Stromal cell of bone marrow (primary cell): ENCODE measurements at places on chromosomes 2 and 18.
A peak's percentile ranks its signal among the peaks of the same experiment; 100 is the strongest.

GRCh38 chr2:1651121-1652033, 92.9 kb downstream of the PXDN start:
- DNase-seq = no peak

- no peak for DNase-seq
Measured at GRCh38 chr2:241738040-241738686, 3.7 kb downstream of the D2HGDH start.

DNA sequence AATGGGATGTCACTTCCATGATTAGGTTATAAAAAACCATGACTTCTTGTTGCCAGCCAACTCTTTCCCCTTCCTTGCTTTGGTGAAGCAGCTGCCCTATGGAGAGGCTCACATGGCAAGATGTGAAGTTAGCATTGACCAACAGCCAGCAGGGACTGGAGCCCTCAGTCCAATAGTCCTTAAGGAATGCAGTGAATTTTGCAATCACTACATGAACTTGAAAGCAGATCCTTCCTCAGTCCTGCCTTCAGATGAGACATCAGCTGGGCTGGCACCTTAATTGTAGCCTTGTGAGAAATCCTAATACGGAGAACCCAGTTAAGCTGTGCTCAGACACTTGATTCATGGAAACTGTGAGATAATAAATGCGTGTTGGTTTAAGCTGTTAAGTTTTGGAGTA, 61.8 kb downstream of the ATP8B1 start:
- DNase-seq = no peak

GRCh38 chr2:68222287-68222686, 30.0 kb downstream of the PPP3R1 start:
- DNase-seq = no peak

DNA sequence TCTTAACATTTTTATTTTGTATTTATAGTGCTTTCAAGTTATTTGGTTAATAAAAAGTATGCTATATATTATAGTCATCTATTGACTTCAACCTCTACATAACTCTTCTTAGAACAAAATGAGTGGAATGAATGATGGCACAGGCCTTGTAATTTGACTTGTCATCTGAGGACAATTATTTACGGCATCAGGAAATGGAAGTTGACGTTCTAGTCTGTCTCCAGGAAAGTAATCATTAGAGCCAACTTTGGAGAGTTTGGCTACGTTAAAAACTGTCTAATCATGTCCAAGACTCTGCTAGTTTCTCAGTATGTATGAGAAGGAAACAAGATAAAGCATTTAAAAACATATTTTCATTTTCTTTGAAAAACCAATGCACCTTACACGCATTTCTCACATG, 353.6 kb downstream of the ARHGAP15 start:
- no peak for DNase-seq

GRCh38 chr18:31657823-31658669, 26.3 kb downstream of the B4GALT6 start:
- no peak for DNase-seq

GRCh38 chr2:231634412-231634811, 41.7 kb downstream of the TEX44 start:
- DNase-seq = no peak

DNA sequence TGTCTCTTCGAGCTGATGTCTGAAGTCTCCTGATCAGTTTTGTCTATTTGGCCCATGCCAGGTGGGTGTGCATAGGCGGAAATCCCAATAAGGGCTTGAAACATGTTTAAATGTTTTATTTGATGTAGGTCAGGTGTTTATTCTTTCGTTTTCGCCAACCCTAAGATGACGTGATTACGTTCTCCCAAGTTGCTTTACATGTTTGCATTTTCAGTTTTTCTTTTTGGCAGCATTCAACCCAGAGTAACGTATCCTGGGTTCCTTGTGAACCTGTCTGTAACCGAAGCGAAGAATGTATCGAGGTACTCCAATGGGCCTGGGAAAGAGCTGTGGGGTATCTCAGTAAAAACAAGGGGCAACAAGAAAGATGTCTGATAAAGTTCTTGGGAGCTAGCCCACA, 3.1 kb downstream of the ALPK2 start:
- DNase-seq = no peak

GRCh38 chr2:202426751-202427150, 50.6 kb downstream of the BMPR2 start:
- no peak for DNase-seq

- no peak for DNase-seq
Measured at GRCh38 chr18:38972571-38972970, 1407.0 kb upstream of the CELF4 start.

- no peak for DNase-seq
Measured at GRCh38 chr18:41618147-41618546, 336.9 kb upstream of the PIK3C3 start.

DNA sequence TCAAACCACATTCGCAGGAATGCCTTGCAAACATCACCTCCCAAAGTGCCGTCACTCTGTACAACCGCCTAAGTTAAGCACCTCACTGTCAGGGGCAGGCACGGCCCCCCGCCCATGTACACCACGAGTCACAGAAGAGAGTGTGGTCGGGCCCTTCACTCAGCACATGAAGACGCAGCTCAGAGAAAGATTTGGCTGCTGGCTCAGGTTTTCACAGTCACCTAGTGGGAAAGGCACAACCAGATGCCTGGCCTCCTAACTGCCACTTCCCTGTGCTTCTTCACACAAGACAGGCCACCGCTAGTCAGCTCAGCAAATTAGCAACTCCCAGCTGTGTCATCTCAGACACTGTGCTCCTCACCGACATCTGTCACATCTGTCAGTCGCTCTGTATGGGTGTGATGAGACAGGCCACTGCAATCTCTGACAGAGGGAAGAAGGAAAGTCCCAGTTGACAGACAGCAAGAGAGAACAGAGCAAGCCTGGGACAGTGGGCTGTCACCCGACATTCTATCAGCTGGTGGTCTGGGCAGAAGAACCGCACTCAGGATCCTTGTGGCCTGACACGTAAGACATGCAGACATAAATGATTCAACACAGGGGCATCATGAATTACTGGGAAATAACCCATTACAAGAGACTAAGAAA, 60.8 kb downstream of the CRACDL start:
- no peak for DNase-seq

- DNase-seq = no peak
Measured at GRCh38 chr2:68837164-68837860, 33.9 kb downstream of the BMP10 start.

- DNase-seq = no peak
Measured at GRCh38 chr2:25234738-25235137, 66.4 kb upstream of the POMC start.

GRCh38 chr2:123364243-123364896, 660.7 kb upstream of the CNTNAP5 start:
- no peak for DNase-seq

DNA sequence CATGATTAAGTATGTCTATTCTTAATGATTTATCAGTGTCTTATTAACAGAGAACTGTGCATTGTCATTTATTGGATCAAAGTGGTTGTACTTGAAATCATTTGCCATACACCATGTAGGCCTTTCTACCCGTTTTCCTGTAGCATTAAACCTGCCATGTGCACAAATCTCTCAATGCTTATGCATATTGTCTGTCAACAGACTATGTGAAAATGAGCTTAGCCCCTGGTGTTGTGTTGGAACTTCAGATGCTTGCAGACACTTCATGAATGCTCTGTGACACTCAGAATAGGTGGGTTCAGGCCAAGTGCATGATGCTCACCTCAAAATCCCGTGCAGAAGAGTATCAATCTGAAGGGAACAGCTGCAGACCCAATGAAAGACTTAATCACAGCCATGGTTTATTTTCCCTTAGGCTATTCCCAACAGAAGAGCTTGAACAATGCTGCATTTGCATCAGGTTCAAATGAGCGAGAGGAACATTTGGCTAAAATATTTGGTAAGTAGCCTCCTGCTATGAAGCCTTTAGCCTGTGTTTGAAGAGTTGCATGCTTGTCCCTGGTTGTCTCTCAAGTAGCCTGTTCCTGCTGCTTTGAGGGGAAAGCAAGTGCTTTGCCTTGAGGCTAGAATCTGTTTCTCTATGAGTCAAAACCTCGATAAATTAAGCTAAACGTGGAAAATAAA, 6.1 kb downstream of the C2orf92 start:
- DNase-seq = no peak

GRCh38 chr2:212539072-212539880, 674 bp upstream of the ERBB4 start:
- DNase-seq = no peak

- no peak for DNase-seq
Measured at GRCh38 chr2:31286961-31287550, 53.1 kb downstream of the EHD3 start.

- DNase-seq = peak; percentile 74
Measured at GRCh38 chr2:39411181-39411944, 25.7 kb downstream of the MAP4K3 start.

GRCh38 chr2:175363699-175364098, 182.2 kb upstream of the ATP5MC3 start:
- DNase-seq = no peak

GRCh38 chr2:232835687-232836208, 34.3 kb upstream of the SNORC start:
- no peak for DNase-seq

DNA sequence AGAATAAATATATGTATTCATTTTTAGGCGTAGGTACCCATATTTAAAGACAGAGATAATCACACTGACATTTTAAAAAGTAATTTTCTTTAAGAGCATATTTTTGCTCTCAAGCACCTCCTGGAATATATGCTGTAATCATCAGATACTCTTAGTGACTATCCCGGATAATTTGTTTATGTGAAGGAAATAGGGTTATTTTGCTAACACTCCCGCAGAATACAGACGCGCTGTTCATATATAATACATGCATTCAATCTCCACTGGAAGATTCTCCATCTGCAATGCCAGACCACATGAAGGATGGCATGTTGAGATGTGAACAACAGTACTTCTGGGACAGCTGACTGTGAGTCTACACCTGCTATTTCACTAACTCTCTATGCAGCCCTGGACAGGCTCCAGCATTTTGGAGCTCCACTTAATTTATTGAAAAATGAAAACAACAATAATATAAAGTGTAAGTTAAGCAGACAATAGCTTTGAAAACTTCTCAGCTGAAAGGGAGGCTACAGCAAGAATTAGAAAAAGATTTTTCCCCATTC, 430.6 kb downstream of the TMX3 start:
- DNase-seq = no peak

- no peak for DNase-seq
Measured at GRCh38 chr2:157447031-157447430, 3.1 kb upstream of the CYTIP start.

- peak; percentile 7 for DNase-seq
Measured at GRCh38 chr2:142675398-142675797, 202.1 kb upstream of the KYNU start.

DNA sequence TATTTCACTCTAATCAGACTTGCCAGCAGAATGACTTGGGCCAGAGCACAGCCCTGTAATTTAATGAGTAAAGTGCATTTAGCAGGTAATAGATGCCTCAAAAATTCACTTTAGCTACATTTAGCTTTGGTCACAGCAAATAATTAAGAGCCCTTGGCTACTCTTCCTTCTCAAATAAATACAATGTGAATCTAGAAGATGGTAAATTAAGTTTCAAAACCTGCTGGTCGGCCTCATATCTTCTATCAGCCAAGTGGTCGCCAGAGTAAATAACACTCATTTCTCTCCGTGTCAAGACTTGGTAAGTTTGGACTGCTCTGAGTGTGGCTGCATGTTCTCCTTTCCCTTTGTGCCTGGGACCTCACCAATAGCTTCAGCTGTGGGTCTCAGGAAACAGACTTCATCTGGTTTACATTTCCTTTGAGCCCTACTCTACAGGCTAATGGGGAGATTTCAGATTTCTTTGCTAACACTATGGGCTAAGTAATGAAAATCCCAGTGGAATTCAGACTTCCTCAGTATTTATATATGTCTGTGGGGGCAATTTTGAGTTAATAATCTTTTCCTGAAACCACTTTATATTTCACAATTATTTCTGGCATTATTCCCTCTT, 375.8 kb downstream of the RBM43 start:
- no peak for DNase-seq

GRCh38 chr2:201072201-201072530, 365 bp downstream of the NDUFB3 start:
- DNase-seq = no peak

- no peak for DNase-seq
Measured at GRCh38 chr2:54845514-54845913, 122.1 kb downstream of the EML6 start.
